ENCODE measurements at places on chromosomes 1 and 21.

- DNase-seq: peak; percentile 89
Observed at GRCh38 chr1:111592389-111593361, 26.9 kb upstream of the RAP1A start.

DNA sequence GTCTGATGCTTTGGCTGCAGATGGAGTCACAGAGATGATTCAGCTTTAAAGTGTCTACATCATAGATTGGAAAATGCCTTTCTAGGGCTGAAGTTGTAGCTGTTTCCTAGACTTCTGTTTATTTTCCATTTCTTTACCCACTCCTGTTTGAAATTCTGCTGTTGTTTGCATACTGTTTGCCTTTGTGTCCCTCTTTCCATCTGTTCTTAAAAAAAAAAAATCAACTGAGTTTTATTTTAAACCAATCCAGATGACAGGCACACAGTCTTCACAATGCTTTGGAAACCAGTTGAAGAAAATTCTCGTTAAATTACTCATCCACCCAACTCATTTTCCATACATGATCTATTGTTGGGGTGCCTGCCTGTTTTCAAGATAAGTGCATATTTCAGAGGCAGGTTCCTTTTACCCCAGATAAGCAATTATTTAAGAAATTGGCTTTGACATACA, 245.9 kb downstream of the DISC1 start:
- no peak for DNase-seq

DNA sequence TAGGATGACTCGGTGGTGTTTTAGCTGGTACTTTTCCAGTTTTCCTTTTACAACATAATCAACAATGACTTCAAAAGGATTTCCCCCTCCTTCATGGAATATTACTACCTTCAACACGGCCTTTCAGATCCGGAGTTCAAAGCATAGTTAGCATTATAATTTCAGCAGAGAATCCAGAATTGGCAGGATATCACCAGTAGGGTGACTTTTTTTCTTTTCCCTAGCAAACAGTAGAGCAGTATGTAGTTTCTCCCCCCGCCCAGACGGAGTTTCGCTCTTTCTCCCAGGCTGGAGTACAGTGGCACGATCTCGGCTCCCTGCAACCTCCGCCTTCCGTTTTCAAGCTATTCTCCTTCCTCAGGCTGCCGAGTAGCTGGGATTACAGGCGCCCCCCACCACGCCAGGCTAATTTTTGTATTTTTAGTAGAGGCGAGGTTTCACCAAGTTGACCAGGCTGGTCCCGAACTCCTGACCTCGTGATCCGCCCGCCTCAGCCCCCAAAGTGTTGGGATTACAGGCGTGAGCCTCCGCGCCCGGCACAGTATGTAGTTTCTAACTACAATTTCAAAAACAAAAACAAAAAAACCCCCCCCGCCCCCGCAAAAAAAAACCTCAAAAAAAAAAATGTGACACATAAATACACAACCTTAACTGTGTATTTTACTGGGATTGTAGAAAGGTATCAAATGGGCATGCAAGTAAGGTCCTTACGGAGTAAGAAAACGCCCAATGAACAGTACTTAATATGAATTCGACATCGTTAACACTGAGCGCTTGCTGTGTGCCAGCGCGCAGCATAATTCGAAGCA, 1.5 kb upstream of the COX20 start:
- DNase-seq: no peak

DNA sequence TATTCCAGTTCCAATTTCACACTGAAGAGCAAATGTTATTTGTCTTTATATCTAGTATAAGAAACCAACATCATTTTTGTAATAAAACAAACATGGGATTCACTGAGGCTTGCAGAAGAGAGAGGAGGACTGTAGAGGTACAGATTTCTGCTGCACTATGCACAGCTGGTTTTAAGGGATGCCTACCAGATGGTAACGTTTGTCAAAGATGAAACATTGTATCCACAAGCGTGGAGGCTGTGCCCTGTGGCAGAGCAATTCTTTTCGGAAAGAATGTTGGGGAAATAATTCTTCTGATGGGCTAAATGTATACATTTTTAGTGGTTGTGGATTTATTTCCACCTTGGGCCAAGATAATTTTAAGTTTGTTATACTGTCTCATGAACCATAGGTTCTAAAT, 272.4 kb downstream of the DUSP10 start:
- DNase-seq: no peak

GRCh38 chr1:103256490-103256889, 148.2 kb upstream of the COL11A1 start:
- no peak for DNase-seq

DNA sequence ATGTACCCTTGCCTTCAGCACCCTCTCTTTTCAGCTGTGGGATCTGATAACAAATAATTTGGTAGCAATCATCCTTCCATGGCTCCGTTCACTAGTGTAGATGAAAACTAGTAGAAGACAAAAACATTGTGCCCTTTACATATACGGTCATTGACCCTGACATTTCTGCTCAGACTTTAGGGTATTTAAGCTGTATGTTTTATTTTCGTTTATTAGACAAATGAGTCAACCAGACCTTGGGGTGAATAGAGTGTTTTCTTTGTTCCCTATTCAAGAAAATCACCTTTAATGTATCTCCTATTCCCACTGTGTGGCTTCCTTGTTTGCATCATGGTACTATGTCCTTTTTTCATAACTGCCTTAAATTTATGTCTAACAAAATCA, 187.3 kb downstream of the VAV3 start:
- DNase-seq: no peak

GRCh38 chr1:113442131-113442530, 51.8 kb downstream of the MAGI3 start:
- DNase-seq: no peak

- no peak for DNase-seq
Observed at GRCh38 chr21:37855647-37856625, 60.3 kb downstream of the KCNJ6 start.

GRCh38 chr1:231465051-231465450, 43.0 kb upstream of the EGLN1 start:
- no peak for DNase-seq

DNA sequence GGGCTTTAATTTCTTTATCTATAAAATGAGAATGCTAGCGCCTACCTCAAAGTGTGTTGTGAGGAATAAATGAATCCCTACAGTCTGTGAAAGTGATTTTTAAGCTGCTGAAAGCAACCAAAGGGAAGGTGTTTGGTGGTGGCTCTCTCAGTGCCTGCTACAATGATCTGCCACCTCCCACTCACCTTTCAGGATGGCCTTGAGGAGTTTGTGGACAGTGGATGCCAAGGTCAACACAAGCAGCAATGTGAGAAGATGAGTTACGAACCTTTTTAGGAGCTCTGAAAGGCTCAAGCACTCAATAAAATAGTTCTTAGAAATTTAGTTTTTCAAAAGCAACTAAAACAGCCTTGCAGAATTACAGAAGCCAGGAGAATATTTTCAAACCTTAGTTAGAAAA, 176.6 kb upstream of the DPT start:
- DNase-seq: no peak

DNA sequence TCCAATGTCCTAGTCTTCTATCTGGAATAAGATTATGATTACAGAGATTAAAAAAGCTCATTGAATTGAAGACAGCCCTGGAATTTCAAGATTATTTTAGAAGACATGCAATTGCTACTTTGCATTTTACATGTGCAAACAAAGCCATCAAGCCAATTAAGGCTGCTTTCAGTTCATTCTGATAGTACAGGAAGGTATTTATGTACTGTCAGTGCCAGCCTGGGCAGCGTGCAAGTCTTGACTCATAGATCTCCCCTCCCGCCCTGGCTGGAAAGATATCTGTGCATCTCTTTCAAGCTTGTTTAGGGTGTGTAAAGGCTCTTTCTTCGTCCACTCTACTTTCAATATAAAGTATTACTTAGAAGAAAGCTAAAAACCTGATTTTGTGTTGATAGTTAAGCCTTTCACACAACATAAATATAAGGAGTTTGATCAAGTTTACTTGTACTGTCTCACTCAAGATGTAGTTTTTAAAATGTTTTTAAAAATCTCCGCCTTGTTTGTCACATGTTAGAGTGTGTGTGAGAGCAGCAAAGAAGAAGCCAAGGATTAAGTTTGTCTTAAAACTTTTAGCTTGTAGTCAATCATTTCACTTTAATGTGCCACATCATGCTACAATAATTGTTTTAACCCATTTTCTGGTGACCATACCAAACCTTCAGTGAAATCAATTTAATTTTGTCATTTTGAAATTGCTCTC, 13.6 kb upstream of the LYPLAL1 start:
- no peak for DNase-seq

GRCh38 chr21:44792702-44793591, 8.7 kb downstream of the UBE2G2 start:
- no peak for DNase-seq

DNA sequence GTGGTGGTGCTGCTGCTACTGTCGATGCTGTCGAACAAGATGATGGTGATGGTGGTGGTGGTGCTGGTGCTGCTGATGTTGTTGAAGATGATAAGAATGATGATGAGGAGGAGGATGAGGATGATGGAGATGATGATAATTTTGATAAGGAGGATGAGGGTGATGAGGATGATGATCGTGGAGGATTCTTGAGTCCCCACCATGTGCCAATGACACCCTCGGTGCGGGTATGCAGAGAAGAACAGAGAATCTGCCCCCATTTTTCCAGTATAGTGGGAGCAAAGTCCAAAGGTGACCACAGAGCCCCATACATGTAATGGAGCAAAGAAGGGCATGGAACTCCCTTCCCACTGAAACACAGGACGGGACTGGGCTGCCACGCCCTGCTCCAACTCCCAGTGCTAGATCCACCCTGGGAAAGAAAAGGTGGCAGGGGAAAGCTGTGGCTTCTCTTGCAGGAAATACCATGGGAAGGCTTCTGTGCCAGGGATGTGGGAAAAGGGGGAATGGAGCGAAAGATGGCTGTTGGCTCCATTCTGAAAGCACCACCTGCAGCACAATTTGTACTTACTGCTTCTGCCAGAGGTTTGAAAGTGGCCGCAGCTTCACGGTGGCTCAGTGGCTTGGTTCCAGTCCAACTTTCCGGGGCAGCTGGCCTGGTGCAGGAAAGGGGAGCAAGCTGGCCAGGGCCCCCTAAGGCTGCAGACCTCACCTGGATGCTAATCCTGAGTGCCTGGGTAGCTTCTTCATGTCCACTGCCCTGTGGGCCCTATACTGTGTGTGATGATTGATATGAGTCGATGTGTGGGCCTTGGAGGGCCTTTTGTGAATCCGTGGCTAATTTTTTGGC, 387.2 kb upstream of the VAMP3 start:
- DNase-seq: no peak

DNA sequence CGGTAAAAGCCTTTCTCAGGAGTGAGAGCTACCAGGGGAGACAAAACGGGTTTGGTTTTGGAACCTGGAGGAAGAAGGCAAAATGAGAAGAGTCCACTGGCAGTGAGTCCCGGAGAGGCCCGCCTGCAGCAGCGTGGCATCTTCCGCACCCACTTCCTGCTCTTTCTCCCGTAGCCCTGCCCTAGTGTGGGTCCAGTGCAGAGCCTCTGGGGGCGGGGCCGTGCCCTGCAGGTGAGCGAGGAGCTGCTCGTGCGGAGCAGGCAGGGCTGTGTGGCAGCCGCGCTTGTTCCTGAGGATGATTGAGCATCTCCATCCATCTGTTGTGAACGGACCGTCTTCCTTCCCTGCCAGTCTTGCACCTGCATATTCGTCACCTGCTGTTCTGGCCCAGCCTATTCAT, 66.5 kb downstream of the PEX14 start:
- DNase-seq: no peak

DNA sequence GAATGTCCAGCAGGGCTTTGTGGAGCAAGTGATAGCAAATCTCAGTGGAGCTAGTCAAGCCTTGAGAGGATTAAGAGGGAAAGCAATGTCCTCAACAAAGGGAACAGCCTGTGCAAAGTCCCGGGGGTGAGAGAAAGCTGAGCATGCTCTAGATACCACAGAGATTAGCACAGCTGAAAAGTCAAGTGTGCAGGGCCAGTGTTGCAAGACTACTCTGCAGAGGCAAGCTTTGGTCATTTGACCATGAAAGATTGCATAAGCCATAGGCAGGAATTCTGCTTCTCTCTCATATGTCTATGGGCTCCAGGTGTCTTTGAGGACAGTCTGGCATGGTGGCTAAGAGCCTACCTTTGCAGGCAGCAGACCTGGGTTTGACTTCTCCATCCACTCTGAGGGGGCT, 181.0 kb upstream of the JUN start:
- no peak for DNase-seq

- DNase-seq: no peak
Observed at GRCh38 chr1:204390751-204391466, 20.7 kb downstream of the PPP1R15B start.

GRCh38 chr1:244273845-244274619, 177.7 kb downstream of the ADSS2 start:
- DNase-seq: peak; percentile 83

GRCh38 chr1:85824066-85824840, 116.0 kb upstream of the ZNHIT6 start:
- DNase-seq: no peak

- DNase-seq: peak; percentile 43
Observed at GRCh38 chr1:156422602-156423091, 53.6 kb downstream of the RHBG start.

DNA sequence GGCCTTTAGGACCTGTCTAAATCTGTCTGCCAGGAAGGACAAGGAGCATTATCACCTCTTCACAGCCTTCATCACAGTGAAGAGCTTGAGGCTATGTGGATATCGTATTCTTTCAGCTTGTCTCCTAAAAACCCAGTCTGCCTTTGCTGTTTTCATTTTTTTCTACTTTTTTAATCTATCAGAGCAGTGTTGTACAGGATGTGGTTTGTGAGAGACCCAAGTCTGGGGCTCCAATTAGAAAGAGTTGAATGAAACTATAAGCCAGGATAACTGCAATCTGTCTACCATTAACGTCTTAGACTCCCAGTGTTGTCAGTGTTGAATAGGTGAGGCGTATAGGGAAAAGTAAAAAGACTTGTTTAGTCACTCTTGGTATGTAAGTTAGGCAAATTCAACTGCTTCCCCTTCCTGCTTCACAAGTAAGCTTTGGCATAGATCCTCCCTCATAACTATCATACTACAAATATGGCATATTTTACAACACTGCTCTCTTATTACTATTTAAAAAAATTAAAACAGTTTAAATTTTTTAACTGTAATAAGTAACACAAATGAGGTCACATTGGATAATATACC, 1225.8 kb upstream of the PRMT6 start:
- no peak for DNase-seq

DNA sequence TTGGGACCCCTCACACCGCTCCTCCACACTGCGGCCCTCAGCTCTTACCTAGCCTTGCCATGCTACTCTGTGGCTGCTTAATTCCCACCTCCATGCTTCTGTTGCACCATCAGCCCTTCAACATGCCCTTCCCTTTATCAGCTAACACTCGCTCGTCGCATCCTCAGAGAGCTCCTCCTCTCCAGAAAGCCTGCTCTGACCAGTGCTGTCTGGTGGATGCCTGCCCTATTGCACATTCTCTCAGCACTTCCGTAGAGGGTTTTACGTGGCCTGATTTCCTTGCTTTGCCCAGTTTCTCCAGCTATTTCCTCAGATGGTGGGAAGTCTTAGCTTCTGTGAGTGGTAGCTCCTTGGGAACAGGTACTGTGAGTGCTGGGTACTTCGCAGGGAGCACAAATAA, 10.3 kb upstream of the LAD1 start:
- no peak for DNase-seq

GRCh38 chr1:10665930-10666850, 130.3 kb downstream of the CASZ1 start:
- no peak for DNase-seq

- no peak for DNase-seq
Observed at GRCh38 chr1:221697923-221698425, 43.9 kb downstream of the DUSP10 start.

All from RWPE2 (cell line).